ENCODE measurements at places on chromosomes 7 and 10. TPM values are rescaled to one million over a fixed set of nuclear protein-coding genes. Genes with fewer than 3 reads are reported as not detected.
A peak's percentile ranks its signal among the peaks of the same experiment; 100 is the strongest.

- DNase-seq: no peak
- no peaks in the 10 kb centered on the region for H3K36me3 ChIP-seq
- no peak overlapping the region for H3K27ac ChIP-seq
- no peaks in the 10 kb centered on the region for H3K27me3 ChIP-seq
- no peaks in the 10 kb centered on the region for H3K4me1 ChIP-seq
- no peak overlapping the region for H3K4me3 ChIP-seq
Measured at GRCh38 chr7:14973712-14974428, 71.3 kb upstream of the DGKB start.

DNA sequence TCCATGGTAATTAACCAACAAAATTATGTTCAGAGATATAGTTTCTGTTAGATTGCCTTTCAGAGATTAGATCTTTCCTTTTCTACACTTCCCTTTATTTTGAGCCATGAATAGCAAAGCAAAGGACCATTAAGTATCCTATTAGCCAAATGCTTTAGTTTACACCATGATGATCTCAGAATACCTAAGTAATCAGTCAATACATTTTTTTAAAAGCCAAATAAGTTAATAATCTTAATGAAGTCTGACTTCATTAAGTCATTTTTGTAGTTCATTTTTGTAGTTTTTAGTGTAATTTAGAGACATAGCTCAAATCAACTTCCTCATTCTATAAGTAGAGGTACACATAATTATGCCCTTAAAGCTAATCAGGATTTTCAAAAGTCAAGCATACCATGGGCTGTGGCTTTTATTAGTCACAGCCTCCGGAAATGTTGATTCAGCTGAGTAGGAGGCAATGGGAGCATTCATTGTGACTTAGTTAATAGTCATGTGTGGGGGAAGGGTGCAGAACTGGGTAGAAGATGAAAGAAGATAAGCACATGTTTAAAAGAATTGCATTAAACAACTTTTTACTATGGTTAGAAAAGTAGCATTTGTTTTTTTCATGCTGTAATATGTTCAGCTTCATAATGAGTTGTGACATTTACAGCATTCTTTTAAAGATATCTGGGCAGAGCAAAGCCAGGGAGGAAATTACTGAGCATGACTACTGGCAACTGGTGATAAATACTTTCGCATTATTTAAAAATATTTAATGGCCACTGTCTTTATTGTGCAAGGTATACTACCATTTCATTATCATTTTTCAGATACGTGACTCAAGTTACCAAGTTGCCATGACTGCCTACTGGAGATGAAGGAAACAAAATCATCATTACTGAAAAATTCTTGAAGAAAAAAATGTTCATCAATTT is 57.3 kb upstream of the CCDC71L start:
- no peaks in the 10 kb centered on the region for H3K27me3 ChIP-seq
- no peak overlapping the region for H3K4me3 ChIP-seq
- peak overlapping the region; percentile 35 for H3K27ac ChIP-seq
- H3K36me3 ChIP-seq: no peaks in the 10 kb centered on the region
- peak; percentile 38 for DNase-seq

- H3K27ac ChIP-seq: peak overlapping the region; percentile 89
- peaks cover 28% of the 10 kb centered on the region for H3K4me1 ChIP-seq
- no peak for DNase-seq
- H3K4me3 ChIP-seq: no peak overlapping the region
Measured at GRCh38 chr10:14749070-14749809, 25.5 kb downstream of the FAM107B start.

DNA sequence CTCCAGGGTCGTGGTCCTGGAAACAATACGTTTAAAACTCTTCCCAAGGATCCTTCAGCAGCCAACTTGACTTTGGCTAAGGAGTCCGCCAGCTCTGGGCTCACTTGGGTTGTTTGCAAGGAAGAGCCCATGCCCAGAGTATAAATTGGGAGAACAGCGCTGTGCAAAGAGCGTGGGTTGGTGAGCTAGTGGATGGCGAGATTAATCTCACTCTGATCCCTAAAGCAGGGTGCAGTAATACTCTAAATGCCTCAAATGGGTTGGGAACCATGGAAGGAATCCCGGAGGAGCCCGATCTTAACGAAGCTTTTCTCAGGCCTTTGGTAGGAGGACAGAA is 495 bp upstream of the SDHAF3 start:
- H3K27ac ChIP-seq: peak overlapping the region; percentile 55
- DNase-seq: no peak
- H3K27me3 ChIP-seq: no peaks in the 10 kb centered on the region
- H3K36me3 ChIP-seq: no peaks in the 10 kb centered on the region

The SLC37A3 gene
- 66.5 TPM for total RNA-seq

Measured in thoracic aorta (tissue), 2 donors.